Amniotic stem cell (primary cell): ENCODE measurements at places on chromosomes 1 and 21.

- peak; percentile 60 for DNase-seq
Observed at GRCh38 chr1:93605812-93606512, 75.7 kb downstream of the BCAR3 start.

DNA sequence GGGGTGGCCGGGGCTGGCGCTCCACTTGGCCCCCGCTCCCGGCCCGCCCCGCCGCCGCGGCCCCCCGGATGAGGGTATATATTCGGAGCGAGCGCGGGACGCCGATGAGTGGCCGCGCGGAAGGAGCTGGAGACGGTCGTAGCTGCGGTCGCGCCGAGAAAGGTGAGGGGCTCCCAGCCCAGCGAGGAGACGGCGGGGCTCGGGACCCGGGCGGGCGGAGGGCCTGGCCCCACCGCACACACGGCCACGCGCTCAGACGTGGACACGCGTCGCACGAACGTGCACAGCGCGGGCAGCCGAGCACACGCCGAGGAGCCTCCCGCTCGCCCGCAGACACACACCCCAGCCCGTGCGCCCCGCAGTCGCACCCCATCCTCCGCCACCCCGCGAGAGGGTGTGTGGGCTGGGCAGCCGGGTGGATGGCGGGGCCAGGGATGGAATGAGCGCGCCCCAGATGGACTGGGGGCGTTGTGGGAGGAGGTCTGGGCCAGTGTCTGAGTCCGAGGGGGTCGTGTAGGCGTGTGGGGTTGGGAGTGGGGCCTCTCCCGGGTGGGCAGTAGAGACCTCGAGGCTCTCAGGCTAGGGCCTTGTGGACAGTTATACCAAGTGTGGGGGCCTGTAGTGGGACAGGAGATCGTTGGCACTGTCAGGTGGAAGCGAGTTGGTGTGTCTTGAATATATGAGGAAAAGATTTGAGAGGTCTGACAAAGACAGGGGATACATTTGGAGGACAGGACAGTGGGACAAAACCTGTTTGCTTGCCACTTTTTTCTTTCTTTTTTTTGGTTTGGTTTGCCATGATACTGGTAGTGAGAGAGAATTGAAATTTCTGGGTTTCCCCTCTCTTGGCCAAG lies at the start of gene UAP1:
Gene UAP1 (plus strand): TSS at position 107 of the 854 bp plus-strand sequence. CDS start 4,347 bp downstream, outside the sequence.
- DNase-seq, result no peak

DNA sequence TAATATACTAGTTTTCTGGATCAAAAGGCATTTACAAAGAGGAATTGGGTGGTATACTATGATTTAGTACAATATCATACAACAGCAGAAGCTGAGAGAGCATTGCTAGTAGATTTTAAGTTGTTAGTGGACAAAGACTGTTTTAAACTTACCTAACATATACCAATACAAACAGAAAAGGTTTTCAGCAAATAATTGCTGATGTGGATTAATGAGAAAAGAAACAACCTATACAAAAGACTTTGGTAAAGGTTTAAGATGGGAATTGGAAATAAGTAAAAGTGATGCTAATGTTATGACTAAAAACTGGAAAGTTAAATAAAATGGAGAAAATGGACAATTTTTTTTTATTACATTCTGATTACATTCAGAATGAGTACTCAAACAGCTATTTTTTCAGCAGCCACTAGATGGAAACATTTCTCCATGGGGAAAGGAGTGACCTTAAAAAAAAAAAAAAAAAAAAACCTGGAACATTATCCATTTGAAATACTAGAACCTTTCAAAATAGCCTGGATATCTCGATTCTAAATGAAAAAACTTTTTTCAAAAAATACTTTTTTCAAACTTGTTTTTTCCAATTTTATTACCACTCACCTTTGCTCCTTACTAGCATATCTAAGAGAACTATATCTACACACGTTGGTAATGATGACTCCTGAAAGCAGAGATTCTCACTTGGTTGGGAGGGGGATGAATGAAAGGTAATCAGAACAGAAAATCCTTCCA lies 55.4 kb downstream of the EPRS1 start:
- DNase-seq, result peak; percentile 2

GRCh38 chr1:24118410-24119242 lies 6.7 kb upstream of the MYOM3 start:
- DNase-seq, result no peak

- no peak for DNase-seq
Observed at GRCh38 chr1:195005338-195005737, 1602.9 kb downstream of the KCNT2 start.

DNA sequence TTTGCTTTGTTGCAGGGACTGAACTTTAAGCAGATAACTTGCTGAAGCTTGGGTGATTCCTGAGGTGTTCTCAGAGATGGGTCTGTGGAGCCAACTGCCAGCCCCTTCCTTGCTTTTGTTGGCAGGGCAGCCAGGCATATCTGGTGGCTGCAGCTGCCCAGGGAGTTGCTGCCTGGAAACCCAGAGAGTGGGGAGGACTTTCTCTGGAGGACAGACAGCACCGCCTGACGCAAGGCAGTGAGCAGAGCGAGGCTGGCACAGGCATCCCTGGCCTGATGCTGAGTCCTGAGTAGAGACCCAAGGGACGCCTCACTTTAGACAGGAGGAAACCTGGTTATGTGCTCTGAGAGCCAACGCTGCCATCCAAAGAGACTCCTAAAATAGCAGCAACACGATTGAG lies 9.8 kb upstream of the OLFML2B start:
- no peak for DNase-seq
